ENCODE measurements at places on chromosomes 7 and 10. TPM values are rescaled to one million over a fixed set of nuclear protein-coding genes. Genes with fewer than 3 reads are reported as not detected.

MYH16 gene
- not detected for total RNA-seq

TSPAN12 gene
- total RNA-seq, result 14.3 TPM

ECHDC3 gene
- 9.6 TPM for total RNA-seq

SLC26A5 gene
- total RNA-seq, result 0.78 TPM

AOAH gene
- 10.0 TPM for total RNA-seq

BLNK gene
- total RNA-seq, result 20.2 TPM

AEBP1 gene
- total RNA-seq, result 1,098 TPM

EDRF1 gene
- total RNA-seq, result 27.8 TPM

AMZ1 gene
- 1.1 TPM for total RNA-seq

TMEM225B gene
- total RNA-seq, result 0.52 TPM

GLI3 gene
- 34.9 TPM for total RNA-seq

CPEB3 gene
- 7.4 TPM for total RNA-seq

DRGX gene
- total RNA-seq, result not detected

INTS1 gene
- 56.4 TPM for total RNA-seq

OPN1SW gene
- not detected for total RNA-seq

LUC7L2 gene
- 103 TPM for total RNA-seq

CALCR gene
- total RNA-seq, result not detected

COMMD3 gene
- 38.9 TPM for total RNA-seq

SPDYE8 gene
- total RNA-seq, result not detected

OR2A12 gene
- not detected for total RNA-seq

KIAA1217 gene
- 18.3 TPM for total RNA-seq

SYT15B gene
- 15.9 TPM for total RNA-seq

MOGAT3 gene
- not detected for total RNA-seq

CWF19L1 gene
- total RNA-seq, result 15.1 TPM

NRAP gene
- not detected for total RNA-seq

ZNF727 gene
- total RNA-seq, result 5.6 TPM

NUTM2B gene
- 0.42 TPM for total RNA-seq

AKR1C8 gene
- total RNA-seq, result not detected

PDZD7 gene
- total RNA-seq, result 1.1 TPM

LRRN3 gene
- total RNA-seq, result 0.62 TPM

ANKRD30A gene
- not detected for total RNA-seq

HNRNPA2B1 gene
- total RNA-seq, result 332 TPM

PLXDC2 gene
- 87.1 TPM for total RNA-seq

LRRC72 gene
- not detected for total RNA-seq

GDF2 gene
- not detected for total RNA-seq

TAS2R41 gene
- total RNA-seq, result 1.0 TPM

IKZF1 gene
- 13.5 TPM for total RNA-seq

CALML5 gene
- total RNA-seq, result not detected
